Posterior cingulate gyrus (tissue), 11 donors: ENCODE measurements at places on chromosomes 2 and 18.

GRCh38 chr2:119255760-119256581 is 32.3 kb downstream of the STEAP3 start:
- no peak for DNase-seq

DNA sequence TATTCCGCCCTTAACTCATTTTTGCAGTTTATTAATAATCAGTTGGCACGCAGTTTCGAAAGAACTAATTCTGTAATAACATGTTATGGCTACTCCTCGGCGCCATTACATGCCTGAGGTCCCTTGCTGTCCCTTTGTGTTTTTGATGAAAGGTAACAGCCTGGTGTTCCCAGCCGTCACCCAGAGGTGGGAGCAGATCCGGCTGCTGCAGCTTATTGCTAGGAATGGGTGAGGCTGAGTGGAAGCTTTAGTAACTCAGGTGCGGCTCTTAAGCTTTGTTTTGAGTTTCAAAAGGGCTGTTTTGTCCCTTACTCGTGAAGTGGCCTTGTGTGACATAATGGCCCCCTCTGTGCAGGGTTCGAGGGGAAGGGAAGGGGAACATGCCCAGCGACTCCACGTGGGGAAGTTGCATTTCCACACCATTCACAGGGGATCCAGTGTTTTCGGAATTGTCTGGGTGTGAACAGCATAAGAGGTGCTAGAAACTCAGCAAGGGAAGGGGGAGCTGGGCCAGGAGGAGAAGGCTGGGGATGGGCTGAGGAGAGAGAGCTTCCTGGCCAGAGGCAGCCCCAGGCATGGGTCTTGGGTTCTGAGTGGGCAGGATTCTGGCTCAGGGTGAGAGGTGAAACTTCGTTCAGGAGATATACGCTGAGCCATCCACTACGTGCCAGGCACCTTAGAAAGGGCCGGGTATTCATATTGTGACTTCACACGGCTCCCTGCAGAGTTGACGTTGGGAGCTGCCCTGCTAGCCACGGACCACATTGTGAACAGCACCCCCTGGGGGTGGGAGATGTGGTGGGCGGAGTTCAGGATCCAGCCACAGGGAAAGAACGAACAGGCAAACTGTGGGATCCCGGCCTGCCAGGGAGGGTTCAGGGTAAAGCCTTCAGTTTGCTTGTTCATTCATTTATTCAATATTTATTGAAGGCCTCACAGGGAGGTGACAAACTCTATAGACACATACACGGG is 84.4 kb downstream of the TGOLN2 start:
- peak; percentile 34 for DNase-seq

- DNase-seq = no peak
Observed at GRCh38 chr2:149857344-149857743, 269.8 kb upstream of the MMADHC start.

- no peak for DNase-seq
Observed at GRCh38 chr18:69596345-69596744, 195.7 kb downstream of the DOK6 start.

GRCh38 chr2:220948579-220948978 is 623.5 kb downstream of the EPHA4 start:
- DNase-seq = no peak

DNA sequence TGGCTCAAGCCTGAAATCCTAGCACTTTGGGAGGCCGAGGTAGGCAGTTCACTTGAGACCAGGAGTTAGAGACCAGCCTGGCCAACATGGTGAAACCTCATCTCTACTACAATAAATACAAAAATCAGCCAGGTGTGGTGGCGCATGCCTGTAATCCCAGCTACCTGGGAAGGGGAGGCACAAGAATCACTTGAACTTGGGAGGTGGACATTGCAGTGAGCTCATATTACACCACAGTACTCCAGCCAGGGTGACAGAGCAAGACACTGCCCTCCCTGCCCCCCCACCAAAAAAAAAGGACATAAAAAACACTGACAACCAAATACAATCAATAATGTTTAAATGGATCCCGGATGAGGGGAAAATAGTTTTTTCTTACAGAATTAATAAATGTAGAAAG is 7.8 kb downstream of the TIA1 start:
- DNase-seq = no peak

- DNase-seq = no peak
Observed at GRCh38 chr2:214628091-214628490, 181.4 kb downstream of the BARD1 start.

DNA sequence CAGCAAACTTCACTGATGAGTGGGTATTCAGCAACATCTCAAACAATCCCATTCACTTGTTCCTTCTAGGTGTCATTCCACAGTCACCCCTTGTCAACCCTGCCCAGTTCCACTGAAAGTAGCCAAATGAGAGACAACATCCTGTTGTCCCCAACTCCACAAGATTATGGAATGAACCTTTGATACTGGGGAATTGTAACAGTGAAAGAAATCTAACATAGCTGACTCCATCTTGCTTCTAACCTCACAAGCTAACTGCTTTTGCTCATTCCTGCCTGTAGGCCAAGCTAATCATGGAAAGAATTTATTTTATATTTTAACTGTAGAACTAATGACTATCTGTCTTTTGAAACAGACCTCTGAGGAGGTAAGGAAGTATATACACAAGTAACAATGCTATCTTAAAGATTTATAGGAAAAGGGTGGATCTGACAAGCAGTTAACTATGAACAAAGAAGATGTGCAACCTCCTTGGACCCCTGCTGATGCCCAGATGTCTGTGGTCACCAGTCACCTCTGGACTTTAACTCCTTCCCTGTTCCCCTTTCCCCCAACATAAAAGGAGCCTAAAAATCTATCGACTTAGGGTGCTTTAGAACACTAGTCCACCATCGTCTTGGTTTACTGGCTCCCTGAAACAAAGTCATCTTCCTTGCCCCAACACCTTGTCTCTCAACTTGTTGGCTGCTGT is 6.9 kb upstream of the ANXA4 start:
- DNase-seq = no peak

GRCh38 chr2:176169181-176169580 is 12.1 kb downstream of the HOXD3 start:
- no peak for DNase-seq

- no peak for DNase-seq
Observed at GRCh38 chr2:72015266-72015665, 132.4 kb downstream of the CYP26B1 start.

- no peak for DNase-seq
Observed at GRCh38 chr2:191899410-191899809, 52.5 kb upstream of the CAVIN2 start.

DNA sequence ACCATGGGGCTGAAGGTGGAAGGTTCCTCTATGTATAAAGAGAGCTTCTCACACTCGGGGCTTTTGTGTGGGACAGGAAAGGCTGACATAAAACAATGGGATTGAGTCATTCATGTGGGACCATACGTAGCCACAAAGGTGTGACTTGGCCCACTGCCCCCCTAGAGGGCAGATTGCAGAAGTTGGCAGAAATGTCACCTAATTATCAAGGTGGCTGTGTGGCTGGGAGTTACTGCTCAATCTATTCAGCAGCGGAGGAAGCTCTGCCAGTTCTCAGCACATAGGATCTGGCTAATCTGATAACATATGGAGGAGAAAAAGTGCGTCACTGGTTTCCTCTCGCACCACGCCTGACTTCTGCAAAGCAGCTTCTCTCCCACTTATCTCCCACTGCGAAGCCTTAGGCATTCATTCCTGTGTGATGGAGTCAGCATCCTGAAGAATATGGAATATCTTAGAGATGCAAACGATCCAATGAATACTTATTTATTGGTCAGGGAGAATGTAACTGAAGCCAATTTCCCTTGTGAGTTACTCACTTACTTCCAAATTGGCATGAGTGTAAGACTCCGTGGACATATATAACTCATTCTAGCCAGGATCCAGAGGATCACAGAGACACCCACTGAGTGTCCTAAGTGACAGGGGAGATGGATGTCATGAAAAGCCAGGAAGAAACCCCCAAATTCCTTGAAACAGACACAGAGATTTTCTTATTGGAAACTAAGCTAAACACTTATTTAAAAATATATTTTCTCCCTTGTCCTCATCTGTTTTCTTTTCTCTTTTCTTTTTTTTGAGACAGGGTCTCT is 344.8 kb downstream of the TGIF1 start:
- DNase-seq = no peak

GRCh38 chr18:21181766-21182165 is 60.3 kb upstream of the GREB1L start:
- no peak for DNase-seq

DNA sequence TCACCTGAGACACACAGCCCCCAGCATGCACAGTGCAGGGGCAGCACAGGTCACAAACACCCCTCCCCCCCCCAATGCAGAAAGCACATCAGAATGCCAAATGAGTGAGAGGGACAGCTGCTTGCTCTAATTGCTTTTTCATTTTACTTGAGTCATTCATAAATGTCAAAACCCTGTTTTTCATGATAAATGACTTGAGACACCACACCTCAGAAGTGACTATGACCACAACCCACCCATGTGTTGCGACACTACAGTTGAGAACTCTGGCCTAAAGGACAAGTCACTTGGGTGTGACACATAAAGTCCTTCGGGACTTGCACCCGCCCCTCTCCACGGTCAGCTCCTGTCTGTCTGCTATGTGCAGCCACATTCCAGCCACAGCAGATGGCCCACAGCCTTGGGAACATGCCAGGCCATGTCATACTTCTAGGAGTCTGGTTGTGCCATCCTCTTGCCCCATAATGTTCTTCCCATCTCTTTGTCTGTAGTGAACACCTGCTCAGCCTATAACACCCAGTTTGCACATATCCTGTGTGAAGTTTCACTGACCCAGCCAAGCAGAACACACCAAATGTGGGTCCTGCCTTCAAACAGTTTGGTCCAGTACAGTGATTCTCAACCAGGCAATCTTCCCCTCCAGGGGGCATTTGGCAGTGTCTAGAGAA is 30.2 kb upstream of the RIOK3 start:
- DNase-seq = no peak

GRCh38 chr2:148451046-148451445 is 193.5 kb upstream of the EPC2 start:
- no peak for DNase-seq

- DNase-seq = no peak
Observed at GRCh38 chr2:49514201-49514600, 359.9 kb upstream of the FSHR start.

- no peak for DNase-seq
Observed at GRCh38 chr2:58291726-58292438, 50.8 kb upstream of the FANCL start.

DNA sequence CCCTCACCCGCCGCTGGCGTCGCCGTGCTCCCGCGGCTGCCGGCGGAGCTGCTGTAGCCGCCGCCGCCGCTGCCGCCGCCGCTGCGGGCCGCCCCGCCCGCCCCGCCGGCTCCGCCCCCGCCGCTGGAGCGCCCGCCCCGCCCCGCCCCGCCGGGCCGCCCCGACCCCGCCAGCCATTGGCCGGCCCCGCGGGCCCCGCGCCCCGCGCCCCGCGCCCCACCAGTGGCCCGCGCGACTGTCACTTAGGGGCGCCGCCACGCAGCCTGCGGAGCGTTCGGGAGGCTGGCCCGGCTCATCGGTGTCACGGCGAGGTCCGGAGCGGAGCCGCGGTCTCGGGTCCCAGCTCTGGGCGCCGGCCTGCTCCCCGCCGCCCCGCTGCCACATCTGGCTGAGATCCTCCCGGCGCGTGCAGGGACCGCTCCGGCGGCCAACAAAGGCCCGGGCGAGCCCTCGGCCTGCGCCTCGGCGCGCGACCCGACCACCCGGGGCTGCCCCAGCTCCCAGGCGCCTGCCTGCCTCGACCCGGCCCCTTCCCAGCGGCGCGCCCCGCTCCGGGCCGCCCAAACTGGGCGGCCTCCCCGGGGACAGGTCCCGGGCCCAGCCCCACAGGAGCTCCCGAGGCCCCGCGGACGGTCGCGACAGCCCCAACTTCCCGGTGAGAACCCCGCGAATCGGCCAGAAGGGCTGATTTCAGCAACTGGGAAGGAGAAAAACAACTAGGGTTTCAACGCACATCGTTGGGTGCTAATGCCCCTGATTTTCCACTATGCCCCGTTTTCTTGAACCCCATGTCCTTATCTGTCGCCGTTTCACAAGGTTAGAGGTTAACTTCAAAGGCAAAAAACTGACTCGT is at the start of gene MGAT4A:
MGAT4A (minus strand) TSS at position 92 of the 853 bp plus-strand sequence. CDS start 4,800 bp downstream, outside the sequence.
- DNase-seq = peak; percentile 70

- no peak for DNase-seq
Observed at GRCh38 chr2:213021971-213022899, 129.2 kb downstream of the IKZF2 start.

DNA sequence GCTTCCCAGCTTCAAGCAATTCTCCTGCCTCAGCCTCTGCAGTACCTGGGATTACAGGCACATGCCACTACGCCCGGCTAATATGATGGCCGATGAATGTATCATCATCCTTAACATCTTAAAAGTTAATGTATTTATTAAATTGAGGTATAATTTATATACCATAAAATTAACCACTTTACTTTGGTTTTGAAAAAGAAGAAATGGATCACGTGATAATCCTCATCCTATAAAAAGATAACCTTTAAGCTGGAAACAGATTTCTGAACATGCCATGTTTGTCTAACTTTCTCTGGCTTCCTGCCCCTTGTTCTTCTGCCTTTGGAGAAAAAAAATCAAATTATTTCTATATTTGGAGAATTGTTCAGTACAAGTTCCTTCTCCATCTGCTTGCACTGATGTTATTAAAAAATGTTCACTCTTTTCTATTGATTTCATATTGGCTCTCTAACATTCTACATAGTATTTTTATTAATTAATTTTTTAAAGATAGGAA is 57.0 kb upstream of the ACTR3 start:
- no peak for DNase-seq

- DNase-seq = no peak
Observed at GRCh38 chr2:226017537-226017936, 618.0 kb downstream of the NYAP2 start.

DNA sequence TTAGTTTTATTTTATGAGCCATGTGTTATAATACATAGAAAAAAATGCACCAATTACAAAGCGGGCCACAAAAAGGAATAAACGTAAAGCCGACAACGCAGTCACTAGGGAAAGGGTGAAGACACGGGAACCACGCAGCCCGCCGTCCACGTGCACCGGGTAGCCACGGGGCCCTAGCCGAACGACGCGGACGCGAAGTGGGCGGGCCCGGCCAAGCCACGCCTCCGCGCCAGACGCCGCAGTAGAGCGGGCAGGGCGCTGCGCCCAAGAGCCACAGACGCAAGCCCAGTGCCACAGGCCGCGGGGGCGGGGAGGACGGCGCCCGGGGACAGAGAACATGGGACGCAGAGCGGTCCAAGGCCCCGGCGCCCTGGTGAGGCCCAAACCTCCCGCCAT is at the start of gene DUSP28:
DUSP28 (plus strand) TSS at position 274 of the 396 bp plus-strand sequence. CDS start 328 bp downstream, outside the sequence.
- peak; percentile 94 for DNase-seq

DNA sequence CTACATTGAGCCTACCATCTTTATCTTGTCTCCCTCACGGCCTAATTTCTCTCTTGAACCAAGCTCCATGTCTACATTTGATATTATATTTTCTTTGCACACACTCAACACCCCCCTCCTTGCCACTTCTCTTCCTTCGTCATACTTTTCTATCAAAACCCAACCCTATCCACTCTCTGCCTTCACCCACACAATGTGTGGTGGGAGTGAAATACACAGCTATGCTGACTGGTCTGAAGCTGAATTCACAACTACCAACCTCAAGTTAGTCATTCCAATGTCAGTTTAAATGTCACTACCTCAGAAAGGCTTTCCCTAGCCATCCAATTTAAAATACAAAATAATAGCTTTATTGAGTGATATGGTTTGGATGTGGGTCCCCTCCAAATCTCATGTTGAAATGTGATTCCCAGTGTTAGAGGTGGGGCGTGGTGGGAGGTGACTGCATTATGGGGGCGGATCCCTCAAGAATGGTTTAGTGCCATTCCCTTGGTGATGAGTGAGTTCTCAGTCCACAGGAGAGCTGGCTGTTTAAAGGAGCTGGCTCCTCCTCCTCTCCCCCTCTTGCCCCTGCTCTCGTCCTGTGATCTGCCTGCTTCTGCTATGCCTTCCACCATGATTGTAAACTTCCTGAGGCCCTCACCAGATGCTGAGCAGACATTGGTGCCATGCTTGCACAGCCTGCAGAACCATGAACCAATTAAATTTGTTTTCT is 112.1 kb downstream of the DTNB start:
- no peak for DNase-seq
